CD4-positive, alpha-beta T cell treated with Interleukin-17A for 4 hours (primary cell): ENCODE measurements at places on chromosomes 13 and 19.

- no peak for DNase-seq
Observed at GRCh38 chr13:38223089-38223488, 126.6 kb upstream of the UFM1 start.

DNA sequence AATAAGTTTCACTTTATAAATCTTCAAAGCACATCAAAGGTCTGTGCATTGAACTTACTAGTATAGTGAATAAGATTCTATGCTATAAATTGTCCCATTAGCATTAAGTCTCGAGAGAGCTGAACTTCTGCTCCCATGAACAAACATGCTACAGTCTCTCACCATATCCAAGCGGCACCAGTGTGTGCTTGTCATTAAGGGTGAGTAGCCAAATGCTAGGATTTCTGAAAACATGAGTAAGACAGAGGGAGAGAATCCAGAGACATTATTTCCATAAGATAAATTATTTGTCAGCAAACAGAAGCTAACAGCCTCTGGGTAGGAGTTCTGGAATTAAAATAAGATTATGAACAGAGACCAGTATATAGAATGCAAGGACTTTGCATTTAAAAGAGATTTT, 2882.5 kb downstream of the PCDH9 start:
- no peak for DNase-seq

DNA sequence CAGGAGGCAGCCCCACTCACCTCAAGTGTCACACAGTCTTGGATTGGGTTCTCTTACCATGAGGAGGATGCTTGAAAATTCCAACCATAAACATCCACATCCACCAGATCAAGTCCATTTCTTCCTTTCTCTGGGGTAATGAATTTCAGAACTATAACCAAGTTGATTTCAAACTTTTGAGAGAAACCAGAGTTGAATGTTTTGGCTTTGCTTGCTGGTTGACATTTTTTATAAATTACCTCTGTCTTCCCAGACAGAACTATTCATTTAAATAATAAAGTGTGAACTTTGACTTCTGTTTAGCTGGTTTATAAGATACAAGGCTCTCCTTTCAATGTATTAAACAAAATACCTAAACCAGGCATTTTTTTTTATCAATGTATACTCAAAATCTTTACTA, 550.7 kb downstream of the KCTD12 start:
- no peak for DNase-seq

- DNase-seq = no peak
Observed at GRCh38 chr19:16301999-16302694, 22.5 kb upstream of the KLF2 start.

GRCh38 chr13:30464496-30465342, 1.0 kb downstream of the HMGB1 start:
- DNase-seq = peak; percentile 82
